HS-27A (cell line): ENCODE measurements at places on chromosomes 6 and 20.

GRCh38 chr6:170026751-170027646 is 263.9 kb downstream of the DLL1 start:
- no peak for DNase-seq

- no peak for DNase-seq
Observed at GRCh38 chr6:35300848-35301247, 3.2 kb downstream of the DEF6 start.

DNA sequence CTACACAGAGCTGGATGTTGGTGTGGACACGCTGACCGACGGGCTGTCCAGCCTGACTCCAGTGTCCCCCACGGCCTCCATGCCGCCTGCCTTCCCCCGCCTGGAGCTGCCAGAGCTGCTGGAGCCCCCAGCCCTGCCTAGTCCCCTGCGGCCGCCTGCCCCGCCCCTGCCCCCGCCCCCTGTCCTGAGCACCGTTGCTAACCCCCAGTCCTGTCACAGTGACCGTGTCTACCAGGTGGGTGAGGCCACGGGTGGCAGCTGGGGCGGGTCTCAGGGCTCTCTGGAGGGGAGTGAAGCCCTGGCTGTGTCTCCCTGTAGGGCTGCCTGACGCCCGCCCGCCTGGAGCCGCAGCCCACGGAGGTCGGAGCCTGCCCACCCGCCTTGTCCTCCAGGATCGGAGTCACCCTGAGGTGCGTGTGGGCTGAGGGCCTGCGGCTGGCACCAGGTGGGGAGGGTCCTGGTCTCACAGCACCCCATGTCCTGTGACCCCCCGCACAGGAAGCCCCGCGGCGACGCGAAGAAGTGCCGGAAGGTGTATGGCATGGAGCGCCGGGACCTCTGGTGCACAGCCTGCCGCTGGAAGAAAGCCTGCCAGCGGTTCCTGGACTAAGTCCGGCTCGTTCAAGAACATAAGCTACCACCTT is 2.9 kb downstream of the SLC2A4RG start:
- DNase-seq, result no peak

DNA sequence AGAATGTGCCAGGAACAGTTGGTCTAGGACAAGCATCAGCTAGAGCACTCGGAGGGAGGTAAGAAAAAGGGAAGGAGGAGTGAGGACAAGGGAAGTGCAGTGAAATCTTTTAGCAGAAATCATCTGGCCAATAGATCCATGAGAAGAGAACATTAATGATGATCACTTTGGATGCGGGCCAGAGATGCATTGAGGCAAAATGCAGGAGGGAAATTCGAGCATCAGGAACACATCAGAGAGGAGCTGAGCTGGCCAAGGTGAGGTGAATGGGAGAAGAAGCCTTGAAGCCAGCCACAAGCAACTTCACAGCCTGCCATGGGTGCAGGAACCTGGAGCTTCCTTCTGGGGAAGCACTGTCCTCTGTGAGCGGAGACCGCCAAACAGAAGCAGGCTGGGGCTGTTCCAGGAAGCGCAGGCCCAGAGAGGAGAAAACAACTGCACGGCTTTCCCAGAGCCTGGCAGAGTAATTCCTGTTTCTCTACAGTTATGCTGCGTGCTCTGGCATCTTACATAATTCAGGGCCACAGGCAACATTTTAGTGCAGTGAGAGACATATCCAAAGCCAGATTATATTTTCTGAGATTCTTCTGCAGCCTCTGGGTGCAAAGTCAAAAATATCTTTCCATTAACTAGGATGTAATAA is 143.8 kb downstream of the F13A1 start:
- DNase-seq, result no peak

- DNase-seq, result no peak
Observed at GRCh38 chr20:64165866-64166600, 1.8 kb downstream of the MYT1 start.

DNA sequence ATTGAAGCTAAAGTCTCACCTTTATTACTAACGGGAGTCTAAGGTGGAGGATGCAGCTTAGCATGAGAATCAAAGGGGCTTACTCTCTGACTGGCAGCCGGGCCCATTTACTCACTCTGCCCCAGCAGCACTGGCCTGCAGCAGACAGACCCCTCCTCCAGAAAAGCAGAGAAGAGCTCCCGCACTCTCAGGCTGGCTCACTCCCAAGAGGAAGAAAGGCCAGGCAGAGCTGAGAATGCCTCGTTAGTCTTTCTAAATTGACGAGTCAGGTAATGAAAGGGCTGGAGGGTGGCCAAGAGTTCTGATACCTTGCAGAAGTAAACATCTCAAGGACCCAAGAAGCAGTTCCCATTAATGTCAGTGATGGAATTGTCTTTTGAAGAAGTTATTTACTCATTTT is 44.5 kb upstream of the IL20RA start:
- no peak for DNase-seq

GRCh38 chr6:158879180-158879579 is 60.0 kb upstream of the EZR start:
- no peak for DNase-seq

DNA sequence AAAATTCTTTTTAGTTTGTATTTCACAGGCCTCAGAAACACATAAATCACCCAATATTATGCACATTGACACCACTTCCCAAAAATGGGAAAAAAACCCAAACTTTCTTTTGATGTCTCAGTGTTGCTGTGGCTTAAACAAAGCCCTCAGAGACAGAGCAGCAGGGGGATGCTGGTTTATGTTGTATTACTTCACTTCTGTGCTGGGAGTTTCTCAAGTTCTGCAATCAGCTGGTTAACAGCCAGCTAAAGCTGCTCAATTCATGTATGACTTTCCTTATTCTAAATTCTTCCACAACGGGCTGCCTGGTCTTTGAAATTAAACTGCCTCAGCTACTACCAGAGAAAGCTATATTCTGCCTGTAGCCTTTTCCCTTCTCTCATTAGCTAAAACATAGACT is 5.6 kb downstream of the FILIP1 start:
- no peak for DNase-seq

- DNase-seq, result no peak
Observed at GRCh38 chr6:44779130-44779826, 391.8 kb downstream of the CDC5L start.

- no peak for DNase-seq
Observed at GRCh38 chr20:12255461-12255970, 337.8 kb downstream of the BTBD3 start.

GRCh38 chr6:133099573-133099972 is 141.6 kb upstream of the EYA4 start:
- peak; percentile 5 for DNase-seq

- no peak for DNase-seq
Observed at GRCh38 chr6:3331971-3332370, 73.2 kb downstream of the PSMG4 start.

GRCh38 chr6:56628105-56628504 is 14.6 kb downstream of the DST start:
- DNase-seq, result no peak

DNA sequence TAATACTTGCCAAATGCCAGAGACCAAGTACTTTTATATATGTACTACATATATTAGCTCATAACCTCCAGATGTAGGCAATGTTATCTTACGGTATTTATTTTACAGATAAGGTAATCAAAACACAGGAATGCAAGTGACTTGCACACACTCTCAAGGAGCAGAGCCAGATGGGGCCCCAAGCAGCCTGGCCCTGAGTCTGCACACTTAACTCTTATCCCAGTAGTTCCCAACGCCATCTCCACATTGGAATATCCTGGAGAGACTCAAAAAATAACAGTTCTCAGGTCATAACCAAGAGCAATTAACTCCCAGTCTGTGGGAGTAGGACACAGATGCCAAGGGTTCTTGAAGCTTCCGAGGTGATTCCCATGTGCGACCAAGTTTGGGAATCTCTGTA is 398.7 kb downstream of the PHF3 start:
- DNase-seq, result no peak

DNA sequence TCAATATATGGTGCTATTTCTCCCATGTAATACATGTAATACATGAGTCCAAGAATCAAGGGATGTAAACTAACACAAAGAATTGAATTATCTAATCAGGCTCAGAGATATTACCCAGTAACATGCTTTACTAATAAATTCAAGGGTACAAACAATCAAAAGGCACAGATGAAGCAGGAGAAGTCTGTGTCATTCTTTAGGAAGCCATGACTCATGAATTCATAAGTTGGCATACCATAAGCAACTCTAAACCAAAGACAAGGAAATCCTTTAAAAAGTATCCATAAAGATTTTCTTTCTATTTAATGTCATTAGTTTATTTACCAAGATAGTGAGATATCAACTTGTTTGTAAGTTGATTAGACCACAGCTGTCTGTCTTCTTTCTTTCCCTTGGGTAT is 446.0 kb upstream of the IMPG1 start:
- DNase-seq, result no peak

- no peak for DNase-seq
Observed at GRCh38 chr6:153781306-153781705, 257.7 kb upstream of the OPRM1 start.

DNA sequence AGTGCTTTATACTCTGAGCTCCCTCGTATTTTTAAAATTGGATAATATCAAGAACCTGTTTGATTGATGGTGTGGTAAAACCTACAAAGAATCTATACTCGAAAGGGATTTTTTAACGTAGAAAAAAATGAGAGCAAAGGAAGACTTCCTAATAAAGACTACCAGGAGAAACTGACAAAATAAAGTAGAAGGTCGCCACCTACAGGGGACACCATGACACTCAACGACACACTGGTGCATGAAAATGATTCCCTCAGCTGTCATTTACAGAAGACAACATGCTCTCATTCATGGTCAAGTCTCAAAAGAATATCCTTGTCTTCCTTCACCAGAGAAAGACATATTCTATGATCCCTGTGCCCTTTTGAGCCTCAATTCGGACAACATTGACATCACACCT is 10.1 kb upstream of the NHSL1 start:
- no peak for DNase-seq

GRCh38 chr20:22544462-22544861 is 39.9 kb downstream of the FOXA2 start:
- no peak for DNase-seq

DNA sequence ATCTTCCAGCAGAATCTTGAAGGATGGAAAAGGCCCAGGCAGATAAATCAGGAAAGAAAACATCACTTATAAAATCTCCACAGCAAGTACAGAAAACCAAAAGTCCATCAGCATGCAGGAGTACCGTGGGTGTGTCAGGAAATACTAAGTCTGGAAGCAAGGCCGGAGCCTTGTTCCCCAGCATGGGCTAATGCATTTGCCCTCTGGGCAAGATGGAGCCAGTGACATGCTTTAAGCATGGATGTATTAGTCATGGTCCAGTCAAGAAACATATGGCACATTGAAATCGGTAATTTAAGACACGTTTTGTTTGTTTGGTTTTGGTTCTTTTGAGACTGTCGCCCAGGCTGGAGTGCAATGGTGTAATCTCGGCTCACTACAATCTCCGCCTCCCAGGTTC is 506.0 kb upstream of the JARID2 start:
- no peak for DNase-seq

- DNase-seq, result no peak
Observed at GRCh38 chr20:36214684-36215256, 21.5 kb upstream of the AAR2 start.

DNA sequence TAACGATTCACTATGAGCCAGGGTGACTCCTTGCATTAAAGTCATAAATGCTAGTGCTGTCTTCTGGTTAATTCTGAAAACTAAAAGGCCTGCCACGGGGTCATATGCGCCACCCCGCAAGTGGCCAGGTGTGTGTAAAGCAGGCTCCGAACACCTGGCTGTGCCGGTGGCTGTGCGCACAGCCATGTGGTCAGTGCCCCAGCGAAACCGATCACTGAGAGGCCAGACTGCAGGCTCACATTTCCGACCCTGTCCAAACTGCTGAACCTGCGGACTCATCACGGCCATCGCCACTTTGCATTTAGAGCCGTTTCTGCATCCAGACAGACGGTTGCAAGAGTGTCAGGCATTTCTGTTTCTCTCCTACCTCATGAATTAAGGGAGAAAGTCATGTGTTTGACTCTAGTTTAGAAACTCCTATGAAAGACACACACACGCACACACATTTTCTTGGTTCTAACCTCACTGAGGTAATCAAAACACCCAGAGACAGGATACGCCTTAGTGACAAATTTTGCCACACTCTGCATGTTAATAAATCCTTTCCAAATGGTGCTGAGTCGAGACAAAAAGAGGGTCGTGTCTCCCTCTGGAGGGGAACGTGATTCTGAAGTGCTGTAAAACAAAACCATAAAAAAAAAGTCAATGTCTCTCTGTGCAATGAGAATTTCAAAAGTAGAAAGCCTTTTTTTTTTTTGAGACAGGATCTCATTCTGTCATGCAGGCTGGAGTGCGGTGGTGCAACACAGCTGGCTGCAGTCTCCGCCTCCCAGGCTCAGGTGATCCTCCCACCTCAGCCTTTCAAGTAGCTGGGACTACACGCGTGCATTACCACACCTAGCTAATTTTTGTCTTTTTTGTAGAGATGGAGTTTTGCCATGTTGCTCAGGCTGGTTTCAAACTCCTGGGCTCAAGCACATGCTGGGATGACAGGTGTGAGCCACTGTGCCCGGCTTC is 31.0 kb upstream of the TCFL5 start:
- no peak for DNase-seq

- no peak for DNase-seq
Observed at GRCh38 chr6:42099340-42100028, 42.9 kb downstream of the C6orf132 start.

DNA sequence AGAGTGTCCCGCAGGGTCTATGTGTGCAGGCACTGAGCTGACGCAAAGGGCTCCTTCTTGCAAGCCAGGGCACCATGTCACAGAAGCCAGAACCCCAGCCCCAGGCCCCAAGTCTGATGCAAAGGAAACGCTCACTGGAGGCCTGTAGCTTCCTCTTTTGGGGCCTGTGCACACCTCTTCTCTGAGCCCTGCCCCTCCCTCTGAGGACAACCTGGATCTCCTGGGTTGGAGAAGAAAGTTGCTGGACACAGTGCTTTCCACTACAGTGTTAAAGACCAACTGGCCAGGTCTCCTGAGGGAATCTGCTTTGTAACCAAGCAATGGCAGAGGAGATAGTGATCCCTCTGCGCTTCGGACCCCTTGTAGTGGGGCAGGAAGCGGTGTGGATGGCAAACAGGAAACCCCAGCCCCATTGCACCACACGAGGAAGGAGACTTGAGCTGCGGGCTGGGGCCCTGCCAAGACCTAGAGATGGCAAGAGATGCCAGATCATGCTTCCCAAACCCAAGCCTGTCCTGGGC is 90.0 kb downstream of the PRND start:
- DNase-seq, result no peak

GRCh38 chr20:59645271-59645670 is 40.9 kb downstream of the PHACTR3 start:
- DNase-seq, result no peak

DNA sequence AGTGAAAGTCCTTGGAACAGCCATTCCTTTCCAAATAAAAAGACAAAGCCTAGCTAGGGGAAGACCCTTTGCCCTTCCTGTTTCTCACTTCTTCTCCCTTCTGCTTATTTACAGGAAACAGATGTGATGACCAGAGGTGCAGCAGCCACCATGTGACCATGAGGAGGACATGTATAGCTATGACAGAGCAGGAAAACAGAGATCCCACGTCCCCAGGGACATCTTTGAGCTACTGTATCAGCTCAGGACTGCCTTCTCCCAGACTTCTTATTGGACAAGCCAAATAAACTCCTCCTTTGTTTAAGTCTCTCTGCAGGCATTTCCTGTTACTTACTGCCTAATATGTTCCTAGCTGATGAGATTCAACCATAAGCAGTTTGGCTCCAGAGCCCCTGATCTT is 133.1 kb upstream of the MLN start:
- no peak for DNase-seq

- DNase-seq, result no peak
Observed at GRCh38 chr20:37839955-37840354, 63.0 kb upstream of the VSTM2L start.

GRCh38 chr6:158793432-158793831 is 25.7 kb downstream of the EZR start:
- no peak for DNase-seq
